ENCODE measurements at places on chromosomes 4 and X.

- peak; percentile 51 for DNase-seq
These were observed 9.9 kb downstream of the ZNF157 start for GRCh38 chrX:47380268-47380667.

GRCh38 chrX:33062041-33062440 is 149.3 kb downstream of the DMD start:
- no peak for DNase-seq

- no peak for DNase-seq
These were observed 136.4 kb downstream of the MAPK10 start for GRCh38 chr4:86223472-86223871.

DNA sequence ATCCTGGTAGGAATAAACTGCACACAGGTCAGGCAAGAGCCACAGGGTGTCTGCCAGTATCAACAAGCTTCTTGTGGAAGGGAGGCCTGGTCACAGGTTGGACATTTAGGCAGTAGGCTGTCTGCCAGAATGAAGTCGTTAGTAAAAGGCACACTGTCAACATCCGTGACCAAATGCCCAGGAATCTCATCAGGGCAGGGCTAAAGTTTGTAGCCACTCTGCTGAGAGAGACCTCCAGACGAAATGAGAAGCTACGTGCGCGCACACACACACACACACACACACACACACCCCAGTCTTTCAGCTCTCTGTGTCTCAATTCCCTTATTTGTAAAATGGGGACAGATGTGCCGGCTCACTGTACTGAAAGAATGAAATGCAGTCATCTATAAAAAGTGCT is 408.7 kb upstream of the ZFP42 start:
- no peak for DNase-seq

GRCh38 chr4:18754180-18754579 is 732.6 kb upstream of the LCORL start:
- DNase-seq = no peak

- DNase-seq = no peak
These were observed 162.0 kb upstream of the GATB start for GRCh38 chr4:151922811-151923210.

DNA sequence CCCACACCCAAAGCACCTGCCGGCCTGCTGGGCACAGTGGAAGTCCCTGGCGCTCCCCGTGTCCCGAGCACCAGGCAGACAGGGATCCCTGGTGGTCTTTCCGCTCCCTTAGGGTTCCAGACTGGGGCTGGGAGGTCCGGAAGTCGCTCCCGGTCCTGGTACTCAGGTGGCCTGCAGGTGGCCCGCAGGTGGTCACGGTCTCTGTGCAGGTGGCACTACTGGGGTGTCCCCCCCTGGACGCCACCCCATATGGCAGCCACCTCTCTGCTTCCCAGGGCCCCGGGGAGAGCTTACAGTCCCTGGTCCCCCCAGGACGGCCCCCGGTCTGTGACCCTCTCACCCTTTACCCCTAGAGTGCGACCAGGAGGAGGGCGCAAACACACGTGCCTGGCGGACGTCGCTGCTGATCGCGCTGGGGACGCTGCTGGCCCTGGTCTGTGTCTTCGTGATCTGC is 13.6 kb downstream of the SLC25A6 start:
- DNase-seq = no peak

DNA sequence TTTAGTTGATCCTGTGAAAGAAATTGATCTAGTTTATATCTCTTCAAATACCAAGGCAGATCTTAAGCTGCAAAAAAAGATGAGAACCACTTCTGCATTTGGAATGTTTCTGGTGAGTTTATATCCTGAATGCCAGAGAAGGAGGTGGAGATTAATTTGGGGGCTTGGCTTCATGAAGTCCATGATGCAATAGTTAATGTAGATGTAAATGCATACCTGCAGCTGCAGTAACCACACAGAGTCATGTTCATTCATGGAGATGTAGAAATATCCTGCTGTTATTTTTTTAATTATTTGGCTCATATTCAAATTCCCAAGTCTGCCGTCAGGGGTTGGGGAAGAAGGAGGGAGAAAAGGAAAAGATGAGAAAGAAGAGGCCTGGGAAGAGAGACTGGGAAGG is at the start of gene SULT1E1:
TSS of gene SULT1E1 (minus strand) at position 94 of the 400 bp plus-strand sequence. CDS start 2,501 bp downstream, outside the sequence.
- no peak for DNase-seq

GRCh38 chr4:8537041-8537461 is 43.1 kb upstream of the GPR78 start:
- no peak for DNase-seq

- no peak for DNase-seq
These were observed 392.3 kb downstream of the ARHGAP24 start for GRCh38 chr4:85867271-85867670.

GRCh38 chrX:152165033-152165743 is 26.8 kb upstream of the MAGEA10 start:
- no peak for DNase-seq

GRCh38 chr4:155001251-155001650 is 207.2 kb upstream of the NPY2R start:
- DNase-seq = no peak

- no peak for DNase-seq
These were observed 164.0 kb downstream of the ASMT start for GRCh38 chrX:1778817-1779216.

GRCh38 chr4:10253765-10254164 is 137.2 kb upstream of the WDR1 start:
- DNase-seq = no peak

GRCh38 chrX:46803140-46803539 is 33.7 kb upstream of the RP2 start:
- DNase-seq = no peak

DNA sequence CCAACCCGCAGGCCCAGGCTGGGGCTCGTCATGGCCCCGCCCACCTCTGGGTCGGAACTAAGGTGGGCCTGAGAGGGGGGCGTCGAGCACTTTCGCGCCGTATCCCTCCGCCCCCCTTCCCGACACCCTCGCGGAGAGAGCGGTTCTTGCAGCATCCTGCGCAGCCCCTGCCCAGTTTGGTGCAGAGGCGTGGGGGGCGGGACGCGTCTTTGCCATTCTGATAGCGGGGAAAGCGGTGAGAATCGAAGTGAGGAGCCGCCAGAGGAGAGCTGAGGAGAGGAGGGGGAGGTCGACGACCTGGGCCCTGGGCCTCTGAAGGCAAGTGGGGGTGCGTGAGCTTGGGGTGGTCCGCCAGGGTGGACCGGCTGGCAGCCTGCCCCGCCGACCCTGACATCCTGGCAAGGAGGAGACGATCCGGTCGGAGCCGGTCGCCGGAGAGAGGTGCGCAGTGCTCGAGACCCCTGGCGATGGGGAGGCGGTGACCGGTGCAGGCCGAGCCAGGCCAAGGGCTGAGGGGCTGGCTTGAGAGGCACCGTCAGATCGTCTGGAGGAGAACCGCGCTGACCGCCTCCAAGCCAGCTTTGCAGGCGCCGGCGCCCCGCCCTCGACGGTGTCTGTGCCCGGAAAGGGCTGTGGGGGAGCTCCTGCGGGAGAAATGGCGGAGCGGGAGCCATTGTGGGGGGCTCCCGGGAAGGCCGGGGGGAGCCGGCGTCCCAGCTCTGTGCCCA is 25.5 kb downstream of the GPRASP3 start:
- no peak for DNase-seq

- no peak for DNase-seq
These were observed 80.5 kb downstream of the TSPAN5 start for GRCh38 chr4:98577956-98578355.

- DNase-seq = no peak
These were observed 36.6 kb downstream of the MYOZ2 start for GRCh38 chr4:119172223-119172622.

DNA sequence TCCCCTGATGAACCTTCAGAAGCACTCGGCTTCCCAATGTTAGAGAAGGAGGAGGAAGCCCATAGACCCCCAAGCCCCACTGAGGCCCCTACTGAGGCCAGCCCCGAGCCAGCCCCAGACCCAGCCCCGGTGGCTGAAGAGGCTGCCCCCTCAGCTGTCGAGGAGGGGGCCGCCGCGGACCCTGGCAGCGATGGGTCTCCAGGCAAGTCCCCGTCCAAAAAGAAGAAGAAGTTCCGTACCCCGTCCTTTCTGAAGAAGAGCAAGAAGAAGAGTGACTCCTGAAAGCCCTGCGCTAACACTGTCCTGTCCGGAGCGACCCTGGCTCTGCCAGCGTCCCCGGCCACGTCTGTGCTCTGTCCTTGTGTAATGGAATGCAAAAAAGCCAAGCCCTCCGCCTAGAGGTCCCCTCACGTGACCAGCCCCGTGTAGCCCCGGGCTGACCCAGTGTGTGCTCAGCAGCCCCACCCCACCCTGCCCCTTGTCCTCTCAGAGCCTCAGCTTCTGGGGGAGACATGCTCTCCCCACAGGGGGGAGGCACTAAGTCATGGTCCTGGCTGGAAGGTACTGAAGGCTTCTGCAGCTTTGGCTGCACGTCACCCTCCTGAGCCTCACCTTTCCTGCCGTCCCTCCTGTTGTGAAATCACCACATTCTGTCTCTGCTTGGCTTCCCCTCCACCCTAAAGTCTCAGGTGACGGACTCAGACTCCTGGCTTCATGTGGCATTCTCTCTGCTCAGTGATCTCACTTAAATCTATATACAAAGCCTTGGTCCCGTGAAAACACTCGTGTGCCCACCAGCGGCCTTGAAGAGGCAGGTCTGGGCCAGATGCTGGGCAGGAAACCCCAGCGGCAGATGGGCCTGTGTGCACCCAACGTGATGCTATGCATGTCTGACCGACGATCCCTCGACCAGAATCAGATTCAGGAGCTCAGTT is 34.7 kb downstream of the NOP14 start:
- no peak for DNase-seq

GRCh38 chr4:166252487-166253402 is 379.7 kb downstream of the TLL1 start:
- no peak for DNase-seq

DNA sequence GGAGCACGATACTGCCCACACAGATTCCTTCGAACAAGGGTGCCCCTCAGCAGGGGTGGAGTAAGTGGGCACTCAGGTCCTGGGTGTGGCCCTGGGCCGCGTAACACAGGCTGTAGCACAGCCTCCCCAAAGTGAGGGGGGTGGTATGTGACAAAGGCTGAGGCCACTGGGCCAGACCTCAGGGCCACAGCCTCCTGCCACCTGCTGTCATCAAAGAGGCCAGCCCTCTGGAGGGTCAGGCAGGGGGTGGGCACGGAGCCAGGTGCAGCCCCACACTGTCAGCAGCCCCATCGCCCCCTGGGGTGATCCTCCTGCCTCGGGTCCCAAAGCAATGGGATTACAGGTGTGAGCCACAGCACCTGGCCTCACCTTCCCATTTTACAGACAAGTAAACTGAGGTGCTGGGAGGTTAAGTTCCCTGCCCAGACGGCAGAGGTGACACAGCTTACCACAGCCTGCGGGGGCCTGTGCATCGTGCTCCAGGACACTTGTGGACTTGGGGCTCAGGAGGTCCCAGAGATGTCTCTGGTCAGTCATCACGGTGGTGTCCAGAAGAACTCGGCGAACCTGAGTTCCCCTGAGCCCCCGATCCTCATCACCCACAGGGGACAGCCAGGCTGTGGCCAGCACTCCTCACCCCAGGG is 27.5 kb upstream of the MXD4 start:
- DNase-seq = no peak

DNA sequence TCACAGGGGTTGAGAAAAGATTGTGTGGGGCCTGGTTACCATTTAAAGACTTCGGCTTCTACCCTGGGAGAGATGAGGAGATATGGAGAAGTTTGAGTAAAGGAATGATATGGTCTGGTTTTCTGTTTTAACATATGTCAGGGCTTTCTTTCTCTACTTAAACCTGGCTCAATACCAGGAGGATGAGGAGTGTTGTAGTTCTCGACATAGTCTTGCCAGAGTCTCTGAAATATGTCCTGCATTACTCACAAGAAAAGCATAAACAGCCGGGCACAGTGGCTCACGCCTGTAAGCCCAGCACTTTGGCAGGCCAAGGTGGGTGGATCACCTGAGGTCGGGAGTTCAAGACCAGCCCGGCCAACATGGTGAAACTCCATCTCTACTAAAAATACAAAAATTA is 16.4 kb upstream of the ACE2 start:
- no peak for DNase-seq

All from stimulated activated naive CD4-positive, alpha-beta T cell (primary cell).